ENCODE measurements at places on chromosomes 16 and 17. TPM values are rescaled to one million over a fixed set of nuclear protein-coding genes. Genes with fewer than 3 reads are reported as not detected.

- DNase-seq = no peak
Observed at GRCh38 chr17:70259400-70259799, 90.1 kb downstream of the KCNJ2 start.

AATK gene
- 7.9 TPM for total RNA-seq

DNA sequence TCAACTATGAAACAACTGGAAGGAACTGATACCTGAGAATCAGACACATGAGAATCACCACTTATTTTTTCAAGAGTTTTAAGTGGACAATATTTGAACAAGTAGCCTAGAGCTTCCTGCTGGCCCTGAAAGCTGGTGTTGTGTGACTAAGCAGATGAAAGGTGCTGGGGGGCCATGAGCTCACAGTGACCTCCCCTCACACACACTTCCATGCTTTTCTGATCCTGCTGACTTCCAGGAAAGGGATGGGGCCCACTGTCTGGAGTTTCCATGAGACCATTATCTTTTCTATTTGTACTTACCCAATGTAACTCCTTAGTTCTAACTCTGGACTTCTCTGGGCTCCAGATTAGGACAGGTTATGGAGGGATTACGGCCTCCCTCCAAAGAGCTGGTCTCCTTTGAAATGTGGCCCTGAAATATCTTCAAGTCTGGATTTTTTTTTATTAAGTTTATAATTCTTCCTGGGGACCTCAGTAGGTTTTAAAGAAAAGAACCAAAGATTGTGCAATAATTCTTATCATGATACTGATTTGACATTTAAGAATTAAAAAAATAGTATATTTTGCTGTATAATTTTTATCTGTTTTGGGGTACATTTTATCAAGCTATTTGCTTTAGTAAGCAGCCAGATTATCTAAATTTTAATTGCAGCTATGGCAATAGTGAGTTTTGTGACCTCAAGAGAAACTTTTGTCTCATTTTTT is 4.9 kb downstream of the CAPNS2 start:
- DNase-seq = no peak

DNA sequence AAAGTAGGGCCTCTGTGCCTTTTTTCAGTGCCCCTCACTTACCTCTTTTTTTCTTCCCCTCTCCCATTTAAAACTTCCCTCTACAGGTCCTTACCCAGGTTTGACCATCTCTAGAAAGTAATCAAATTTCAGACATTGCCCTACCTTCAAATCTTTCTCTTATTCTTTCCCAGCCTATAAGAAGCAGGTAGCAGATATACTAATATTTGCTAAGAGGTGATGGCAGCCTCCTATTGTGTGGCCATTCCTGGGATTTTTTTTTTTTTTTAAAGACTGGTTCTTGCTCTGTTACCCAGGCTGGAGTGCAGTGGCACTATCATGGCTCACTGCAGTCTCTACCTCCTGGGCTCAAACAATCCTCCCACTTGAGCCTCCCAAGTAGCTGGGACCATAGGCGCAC is 111.1 kb upstream of the HAS3 start:
- no peak for DNase-seq

DNA sequence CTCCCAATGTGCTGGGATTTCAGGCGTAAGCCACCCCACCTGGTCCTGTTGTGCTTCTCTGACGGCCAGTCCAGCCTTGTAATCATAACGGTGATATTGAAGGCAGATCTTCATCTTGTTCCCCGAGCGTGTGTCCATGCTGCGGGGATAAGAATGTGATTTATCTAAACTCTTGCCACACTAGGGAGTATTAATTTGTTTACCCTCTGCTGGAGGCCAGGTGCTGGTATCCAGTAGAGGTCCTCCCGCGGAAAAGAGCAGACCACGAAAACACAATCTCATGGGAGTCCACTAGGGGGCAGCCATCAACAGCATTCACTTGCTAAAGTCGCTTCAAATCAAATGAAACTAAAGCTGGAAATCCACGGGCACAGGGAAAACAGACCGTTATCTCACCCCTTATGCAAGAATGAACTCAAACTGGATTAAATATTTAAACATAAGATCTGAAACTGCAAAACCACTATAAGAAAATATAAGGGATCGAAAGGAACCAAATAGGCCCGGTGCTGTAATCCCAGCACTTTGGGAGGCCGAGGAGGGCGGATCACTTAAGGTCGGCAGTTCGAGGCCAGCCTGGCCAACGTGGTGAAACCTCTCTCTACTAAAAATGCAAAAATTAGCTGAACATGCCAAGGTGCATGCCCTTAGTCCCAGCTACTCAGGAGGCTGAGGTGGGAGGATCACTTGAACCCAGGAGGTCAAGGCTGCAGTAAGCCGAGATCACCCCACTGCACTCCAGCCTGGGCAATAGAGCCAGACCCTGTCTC is 22.3 kb upstream of the RBBP6 start:
- peak; percentile 85 for DNase-seq

GRCh38 chr17:71969500-71969899 is 151.3 kb upstream of the SOX9 start:
- no peak for DNase-seq

- DNase-seq = no peak
Observed at GRCh38 chr16:65327346-65327745, 205.5 kb upstream of the CDH11 start.

GRCh38 chr16:2928796-2929195 is 17.1 kb downstream of the FLYWCH1 start:
- DNase-seq = no peak

Data from transverse colon (tissue), 4 donors.